ENCODE measurements at places on chromosomes 13 and 19.
A peak's percentile ranks its signal among the peaks of the same experiment; 100 is the strongest.

DNA sequence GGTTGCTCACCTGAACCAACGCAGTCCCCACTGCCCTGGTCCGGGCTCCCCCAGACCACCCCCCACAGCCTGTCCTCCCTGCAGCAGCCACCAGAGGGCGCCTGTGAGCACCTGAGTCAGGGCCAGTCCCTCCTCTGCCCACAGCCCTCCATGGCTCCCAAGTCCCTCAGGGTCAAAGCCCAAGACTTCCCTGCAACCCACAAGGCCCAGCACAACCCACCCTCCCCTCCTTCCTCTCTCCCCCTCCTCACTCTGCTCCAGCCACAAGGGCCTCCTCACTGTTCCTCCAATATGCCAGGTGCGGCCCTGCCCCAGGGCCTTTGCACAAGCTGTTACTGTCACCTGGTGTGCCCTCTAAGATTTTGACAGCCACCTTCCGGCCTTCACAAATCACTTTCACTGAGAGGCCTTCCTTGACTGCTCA is 10.9 kb downstream of the GNA15 start:
- DNase-seq = no peak

GRCh38 chr19:21638776-21639175 is 128.6 kb downstream of the ZNF100 start:
- no peak for DNase-seq

GRCh38 chr19:49874503-49875157 is 2.5 kb downstream of the AKT1S1 start:
- no peak for DNase-seq

- no peak for DNase-seq
Measured at GRCh38 chr13:45696610-45697226, 5.4 kb upstream of the CBY2 start.

DNA sequence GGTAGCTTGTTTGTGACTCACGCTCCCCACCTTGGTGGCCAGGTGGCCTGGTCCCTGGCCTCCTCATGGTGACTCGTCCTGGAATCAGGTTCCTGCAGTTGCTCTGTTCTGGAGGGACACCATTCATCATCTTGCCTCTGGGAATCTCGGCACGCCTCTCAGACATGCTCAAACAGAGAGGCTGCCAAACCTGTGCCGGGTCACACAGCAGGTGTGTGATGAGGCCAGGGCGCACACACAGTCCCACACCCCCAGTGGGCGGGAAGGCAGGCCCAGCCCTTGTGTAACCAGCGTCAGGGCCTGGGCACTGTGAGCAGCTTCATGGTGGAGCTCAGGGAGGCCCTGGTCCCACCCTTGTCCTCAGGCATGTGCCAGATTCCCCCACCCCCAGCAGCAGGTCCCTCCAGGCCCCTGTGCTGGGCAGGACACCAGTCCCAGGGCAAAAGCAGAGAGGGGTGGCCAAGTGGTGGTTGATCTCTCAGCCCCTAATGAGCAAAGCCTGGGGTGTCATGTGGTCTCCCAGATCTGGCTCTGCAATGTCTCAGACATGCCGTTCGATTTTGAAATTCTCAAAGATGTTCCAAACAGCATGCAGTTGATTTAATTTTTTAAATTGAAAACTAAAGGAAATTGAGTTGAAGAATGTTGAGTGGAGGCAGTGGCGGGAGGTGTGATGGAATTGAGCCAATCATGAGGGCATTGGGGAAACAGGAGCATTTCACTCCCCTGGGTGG is 12.1 kb downstream of the CEBPA start:
- no peak for DNase-seq

DNA sequence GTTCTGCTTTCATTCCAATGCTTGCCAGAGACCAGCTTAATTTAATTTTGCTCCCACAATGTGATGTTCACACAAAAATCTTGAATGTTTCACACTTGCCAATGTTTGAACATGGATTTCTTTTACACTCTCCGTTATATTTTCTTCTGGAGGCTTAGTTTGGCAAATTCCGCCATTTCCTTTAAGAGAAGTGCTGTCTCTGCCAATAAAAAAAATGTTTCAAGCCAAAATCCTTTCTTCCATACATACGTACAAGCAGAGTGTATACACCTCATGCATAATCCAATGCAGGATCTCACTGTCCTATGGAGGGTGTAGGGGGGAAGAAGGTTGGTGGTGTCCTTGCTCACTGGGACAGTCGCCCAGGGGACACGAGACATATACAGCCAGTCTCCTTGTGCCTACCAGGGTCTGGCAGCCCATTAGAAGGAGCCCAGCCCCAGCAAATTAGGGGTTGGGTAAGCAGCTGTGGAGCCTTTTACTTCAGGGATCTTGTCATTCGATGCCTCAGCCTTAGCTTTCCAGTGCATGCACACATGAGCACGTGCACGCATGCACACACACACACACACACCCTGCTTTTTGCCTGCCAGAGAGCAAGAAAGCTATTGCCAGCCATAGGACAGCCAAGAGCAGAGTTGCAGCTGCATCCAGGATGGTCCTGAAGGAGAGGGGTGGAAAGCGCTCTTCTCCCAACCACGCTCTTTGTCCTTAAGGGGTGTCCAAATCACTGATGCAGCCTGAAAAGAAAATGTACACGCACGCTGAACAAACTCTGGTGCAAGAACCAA is 208.3 kb downstream of the FOXO1 start:
- DNase-seq = no peak

DNA sequence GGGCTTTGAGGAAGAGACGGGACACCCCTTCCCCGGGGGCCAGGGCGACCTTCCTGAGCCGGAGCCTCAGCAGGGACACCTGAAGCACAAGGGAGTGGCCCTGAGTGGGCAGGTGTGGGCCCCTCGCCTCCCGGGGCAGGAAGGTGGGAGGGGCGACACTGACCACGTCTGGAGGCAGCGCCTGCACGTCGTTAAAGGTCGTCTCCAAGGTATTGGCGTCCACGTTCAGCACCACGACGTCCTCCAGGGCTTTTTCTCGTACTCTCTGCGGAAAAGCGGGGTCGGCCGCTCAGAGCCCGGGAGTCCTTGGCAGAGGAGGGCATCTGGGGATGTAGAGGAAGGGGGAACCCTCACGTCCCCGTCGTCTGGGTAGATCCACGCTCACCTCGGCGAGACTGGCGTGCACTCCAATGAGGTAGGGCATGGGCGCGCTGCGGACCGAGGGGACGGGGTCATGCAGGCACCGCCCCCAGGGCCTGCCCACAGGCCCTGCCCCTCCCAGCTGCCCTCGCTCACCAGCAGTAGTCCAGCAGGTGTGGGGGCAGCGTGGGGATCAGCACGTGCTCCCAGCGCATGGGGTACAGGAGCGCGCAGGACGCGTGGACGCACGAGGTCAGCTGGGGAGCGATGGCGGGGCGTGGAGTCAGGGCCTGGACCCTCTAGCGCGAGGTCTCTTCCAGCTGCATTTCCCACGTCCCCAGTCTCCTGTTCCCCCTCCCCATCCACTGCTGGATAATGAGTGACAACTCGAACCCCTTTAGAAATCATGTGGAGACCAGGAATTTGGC is 6.1 kb downstream of the DENND1C start:
- peak; percentile 43 for DNase-seq
